ENCODE measurements at places on chromosomes 4 and X. TPM values are rescaled to one million over a fixed set of nuclear protein-coding genes. Genes with fewer than 3 reads are reported as not detected.

GRCh38 chr4:158139086-158139485 lies 33.7 kb downstream of the GASK1B start:
- no peak for DNase-seq

- DNase-seq, result no peak
Measured at GRCh38 chr4:21077967-21078366, 377.7 kb downstream of the PACRGL start.

DNA sequence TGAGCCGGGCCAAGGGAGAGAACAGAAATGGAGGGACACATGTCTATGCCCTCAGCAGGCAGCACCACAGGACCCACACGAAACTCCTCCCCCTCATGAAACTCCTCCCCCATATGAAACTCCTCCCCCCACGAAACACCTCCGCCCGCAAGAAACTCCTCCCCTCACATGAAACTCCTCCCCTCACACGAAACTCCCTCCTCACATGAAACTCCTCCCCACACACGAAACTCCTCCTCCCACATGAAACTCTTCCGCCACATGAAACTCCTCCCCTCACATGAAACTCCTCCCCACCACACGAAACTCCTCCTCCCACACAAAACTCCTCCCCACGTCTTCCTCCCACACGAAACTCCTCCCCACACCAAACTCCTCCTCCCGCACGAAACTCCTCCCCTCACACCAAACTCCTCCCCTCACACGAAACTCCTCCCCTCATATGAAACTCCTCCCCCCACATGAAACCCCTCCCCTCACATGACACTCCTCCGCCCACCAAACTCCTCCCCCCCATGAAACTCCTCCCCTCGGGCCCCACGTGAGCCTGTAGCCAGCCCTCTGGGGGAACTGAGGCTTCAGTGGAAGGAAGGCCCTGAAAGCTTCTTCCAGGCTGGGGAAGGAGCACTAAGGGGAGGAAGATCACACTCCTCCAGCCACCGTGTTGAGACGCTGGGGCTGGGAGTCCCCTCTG lies 15.2 kb downstream of the ADRA2C start:
- no peak for DNase-seq

GRCh38 chr4:68717999-68718398 lies 47.5 kb upstream of the UGT2B15 start:
- no peak for DNase-seq

- DNase-seq, result no peak
Measured at GRCh38 chr4:107500551-107500950, 219.5 kb downstream of the PAPSS1 start.

- no peak for DNase-seq
Measured at GRCh38 chrX:109709129-109709631, 23.9 kb downstream of the ACSL4 start.

GRCh38 chr4:181776264-181777054 lies 466.7 kb upstream of the TENM3 start:
- no peak for DNase-seq

DNA sequence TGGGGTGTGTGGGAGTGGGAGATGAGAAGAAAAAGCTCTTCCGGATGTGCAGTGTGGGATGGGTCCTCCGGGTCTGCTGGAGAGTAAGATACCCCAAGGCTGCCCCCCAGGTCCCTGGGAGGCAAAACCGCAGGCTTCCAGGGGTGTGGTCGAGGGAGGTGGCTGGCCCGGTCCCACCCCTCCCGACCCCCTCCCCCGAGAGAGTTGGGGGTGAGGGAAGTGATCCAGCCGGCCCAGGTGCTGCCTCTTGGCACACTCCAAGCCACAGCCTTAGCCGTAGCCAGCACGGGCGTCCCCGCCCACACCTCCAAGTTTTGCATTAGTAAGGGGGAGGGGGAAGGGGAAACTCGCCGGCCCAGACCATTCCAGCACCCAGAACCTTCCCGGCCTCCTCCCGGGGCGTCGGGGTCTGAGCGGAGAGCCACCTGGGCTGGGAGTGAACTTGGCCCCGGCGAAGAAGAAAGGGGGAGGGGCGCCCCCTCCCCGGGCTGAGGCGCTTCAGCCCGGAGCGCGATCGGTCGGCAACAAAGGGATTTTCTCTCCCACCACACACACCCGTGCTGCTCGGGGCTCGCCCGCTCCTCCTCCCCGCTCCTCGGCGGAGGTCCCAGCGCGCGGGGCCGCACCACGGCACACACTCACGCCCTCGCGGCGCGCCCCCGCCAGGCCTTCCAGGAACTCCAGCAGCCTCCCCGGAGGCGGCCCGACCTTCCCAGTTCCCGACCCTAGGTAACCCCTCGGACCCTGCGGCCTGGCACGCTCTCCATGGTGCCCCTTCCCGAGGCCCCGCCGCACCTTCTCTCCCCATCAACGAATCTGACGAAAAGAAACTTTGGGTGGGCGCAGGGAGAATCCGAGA lies 14.4 kb downstream of the BCOR start:
- peak; percentile 19 for DNase-seq

- no peak for DNase-seq
Measured at GRCh38 chr4:5932035-5932568, 39.2 kb upstream of the CRMP1 start.

DNA sequence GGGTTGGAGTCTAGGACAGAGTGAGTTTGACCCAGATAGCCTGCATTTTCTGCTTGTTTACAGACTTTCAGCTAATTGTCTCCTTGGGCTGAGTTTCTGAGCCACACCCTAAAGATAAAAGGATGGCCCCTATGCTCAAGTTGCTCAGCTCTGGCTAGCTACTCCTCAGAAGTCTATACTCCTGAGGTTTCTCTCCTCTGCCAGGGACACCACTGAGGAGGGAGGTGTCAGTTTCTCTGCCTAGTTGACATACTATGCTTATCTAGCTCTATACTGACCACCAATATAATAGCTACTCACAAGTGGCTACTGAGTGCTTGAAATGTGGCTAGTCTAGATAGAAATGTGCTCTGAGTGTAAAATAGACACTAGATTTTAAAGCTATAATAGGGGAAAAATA lies 23.6 kb downstream of the HADH start:
- no peak for DNase-seq

NXF3 gene
- not detected for total RNA-seq

SSX1 gene
- not detected for total RNA-seq

HMGN5 gene
- 7.9 TPM for total RNA-seq
